ENCODE measurements at places on chromosomes 3 and 15. TPM values are rescaled to one million over a fixed set of nuclear protein-coding genes. Genes with fewer than 3 reads are reported as not detected.

Gene CPEB1
- 49.0 TPM for polyA plus RNA-seq

Gene PLCD1
- 8.4 TPM for polyA plus RNA-seq

Gene REC114
- polyA plus RNA-seq: not detected

Gene ZPLD1
- not detected for polyA plus RNA-seq

Gene C3orf70
- 4.6 TPM for polyA plus RNA-seq

Gene SLC27A2
- not detected for polyA plus RNA-seq

Gene PDZRN3
- 7.7 TPM for polyA plus RNA-seq
